ENCODE measurements at places on chromosomes 5 and 9.

- no peak for DNase-seq
Observed at GRCh38 chr5:72557167-72558045, 50.2 kb upstream of the ZNF366 start.

- no peak for DNase-seq
Observed at GRCh38 chr5:71830681-71831539, 111.8 kb downstream of the CARTPT start.

GRCh38 chr5:127311781-127312525, 21.4 kb downstream of the MEGF10 start:
- no peak for DNase-seq

DNA sequence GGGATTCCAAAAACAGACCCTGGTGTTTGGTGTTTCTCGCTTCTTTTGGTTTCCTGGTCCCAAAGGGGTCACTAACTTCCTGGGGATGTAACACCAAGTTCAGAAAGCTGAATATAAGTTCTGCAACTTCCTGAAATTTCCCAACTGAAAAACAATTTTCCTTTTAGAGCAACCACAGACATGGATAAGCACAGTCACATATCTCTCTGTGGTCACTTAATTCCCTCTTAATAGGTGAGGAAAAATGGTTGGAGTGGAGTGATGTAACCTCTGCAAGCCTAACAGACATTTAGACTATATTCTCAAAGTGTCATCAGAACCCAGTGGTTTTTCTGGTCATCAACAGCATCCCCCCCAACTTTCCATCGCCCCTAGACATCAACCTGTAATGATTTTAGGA, 135.3 kb downstream of the PRELID2 start:
- DNase-seq: no peak

DNA sequence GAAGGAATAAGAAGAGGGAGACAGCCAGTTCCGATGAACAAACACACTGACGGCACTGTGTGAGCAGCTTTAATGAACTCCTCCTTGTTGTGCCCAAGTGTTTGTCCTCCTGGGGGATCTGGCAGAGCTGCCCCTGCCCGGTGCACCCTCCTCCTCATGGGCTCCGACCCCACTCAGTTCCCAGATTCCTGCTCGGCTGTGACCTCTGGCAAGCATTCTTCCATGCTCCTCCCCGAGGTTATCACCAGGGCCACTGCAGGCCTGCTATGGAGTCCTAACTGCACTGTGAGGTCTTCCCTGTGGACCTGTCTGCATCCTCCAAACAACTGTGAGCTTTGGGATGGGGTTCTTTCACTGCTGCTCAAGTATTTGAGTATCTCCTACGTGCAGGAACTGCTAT, 142.2 kb downstream of the DCP2 start:
- no peak for DNase-seq

DNA sequence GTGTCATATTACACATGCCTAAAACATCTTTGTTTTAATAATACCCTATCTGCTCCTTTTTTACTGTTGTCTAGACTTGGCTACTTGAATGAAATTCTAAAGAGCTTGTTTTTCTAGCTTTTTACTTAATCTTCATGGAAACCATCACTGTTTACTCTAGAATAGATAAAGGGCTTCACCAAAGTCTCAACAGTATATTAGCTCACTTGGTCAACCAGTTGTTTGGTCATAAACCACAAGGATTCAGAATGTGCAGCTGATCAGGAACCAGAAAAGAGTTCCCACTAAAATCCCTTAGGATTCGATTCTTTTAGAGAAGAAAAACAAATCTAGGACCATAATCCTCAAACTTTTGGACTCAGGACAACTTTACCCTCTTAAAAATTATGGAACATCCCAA, 38.0 kb downstream of the CDO1 start:
- DNase-seq: no peak

DNA sequence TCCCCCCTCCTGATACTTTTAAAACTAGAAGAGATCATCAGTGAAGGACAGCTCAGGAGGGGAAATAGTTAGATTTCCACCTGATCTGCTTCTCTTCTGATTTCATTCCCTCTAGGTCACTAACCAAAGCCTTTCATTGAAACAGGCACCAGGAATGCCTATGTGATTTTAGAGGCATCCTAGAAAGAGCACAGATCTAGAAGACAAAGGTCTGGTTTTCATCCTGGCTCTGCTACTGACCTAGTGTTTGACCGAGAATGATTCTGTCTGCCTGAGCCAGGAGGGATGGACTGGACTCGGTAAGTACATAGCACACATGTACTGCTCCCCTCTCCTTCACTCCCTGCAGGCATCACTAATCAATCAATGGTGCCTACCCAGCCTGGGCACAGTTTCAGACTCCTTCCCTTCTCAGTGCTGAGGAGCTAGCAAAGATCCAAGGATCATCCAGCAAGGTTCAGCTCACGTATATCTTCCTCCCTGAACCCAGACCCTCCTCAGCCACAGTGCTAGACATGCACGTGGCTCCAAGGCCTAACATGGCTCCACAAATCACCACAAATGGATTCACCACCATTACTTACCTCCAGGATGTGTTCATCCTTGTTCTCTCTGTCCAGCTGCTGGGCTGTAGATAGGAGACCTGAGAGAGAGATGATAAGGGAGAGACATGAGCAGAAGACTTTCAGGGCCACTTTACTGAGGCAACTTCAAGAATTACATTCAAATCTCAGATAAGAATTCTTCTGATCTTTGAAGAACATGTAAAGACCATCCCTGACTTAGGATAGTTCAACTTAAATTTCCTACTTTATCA, 35.2 kb downstream of the FAT2 start:
- no peak for DNase-seq

- DNase-seq: no peak
Observed at GRCh38 chr5:91024727-91025126, 358.4 kb downstream of the ARRDC3 start.

GRCh38 chr5:149382517-149383220, 3.6 kb upstream of the IL17B start:
- DNase-seq: no peak

- DNase-seq: no peak
Observed at GRCh38 chr5:159147976-159148375, 48.3 kb upstream of the EBF1 start.

- DNase-seq: no peak
Observed at GRCh38 chr9:5866272-5866671, 24.4 kb upstream of the MLANA start.

DNA sequence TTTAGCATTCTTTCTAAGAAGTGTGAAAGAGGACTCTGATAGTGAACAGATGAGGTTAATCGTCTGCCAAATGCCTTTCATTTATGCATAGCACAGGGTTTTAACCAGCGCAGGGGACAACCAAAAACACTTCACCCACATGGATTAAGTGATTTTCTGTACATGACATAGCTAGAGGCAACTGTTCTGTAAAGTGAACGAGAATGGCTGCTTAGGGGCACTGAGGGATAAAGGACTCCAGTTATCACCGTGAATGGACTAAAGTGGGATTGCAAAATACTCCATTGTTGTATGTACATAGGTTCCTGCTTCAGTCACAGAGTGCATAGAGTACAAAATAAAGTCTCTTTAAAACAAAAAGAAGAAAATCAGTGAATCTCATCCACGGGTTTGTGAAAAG, 456.8 kb downstream of the DMAC1 start:
- no peak for DNase-seq

- DNase-seq: no peak
Observed at GRCh38 chr9:123550012-123550411, 194.0 kb downstream of the CRB2 start.

DNA sequence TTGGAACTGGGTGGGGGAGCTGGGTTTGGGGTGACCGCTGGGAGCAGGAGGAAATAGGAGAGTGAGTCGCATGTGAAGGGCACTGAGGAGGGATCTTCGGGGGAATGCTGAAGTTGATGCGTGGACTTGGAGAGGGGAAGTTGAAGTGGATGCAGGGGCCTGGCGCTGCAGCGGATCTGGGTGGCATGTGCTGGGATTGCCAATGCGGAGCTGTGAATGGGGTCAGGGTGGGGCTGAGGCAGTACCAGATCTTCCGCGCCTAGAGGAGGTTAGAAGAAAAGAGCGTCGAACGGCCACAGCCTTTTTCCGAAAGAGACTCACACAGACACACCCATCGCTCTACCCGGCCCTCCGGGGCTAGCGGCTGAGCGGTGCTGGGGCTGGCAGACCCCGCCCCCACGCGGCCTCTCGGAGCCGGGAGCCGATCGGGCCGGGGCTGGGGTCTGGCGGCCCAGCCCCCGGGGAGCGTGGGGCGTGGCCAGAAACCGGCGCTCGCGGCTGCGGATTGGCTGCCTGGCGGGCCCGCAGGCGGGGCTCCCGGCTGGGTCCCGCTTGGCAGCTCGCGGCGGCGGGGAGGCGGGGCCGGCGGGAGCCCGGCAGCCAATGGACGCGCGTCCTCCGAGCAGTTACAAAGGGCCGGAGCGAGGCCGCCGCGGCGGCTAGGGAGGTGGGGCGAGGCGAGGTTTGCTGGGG, at the start of gene TGFBR1:
TSS of gene TGFBR1 (plus strand) at position 655 of the 693 bp plus-strand sequence. CDS start 93 bp downstream, outside the sequence.
- peak; percentile 90 for DNase-seq

DNA sequence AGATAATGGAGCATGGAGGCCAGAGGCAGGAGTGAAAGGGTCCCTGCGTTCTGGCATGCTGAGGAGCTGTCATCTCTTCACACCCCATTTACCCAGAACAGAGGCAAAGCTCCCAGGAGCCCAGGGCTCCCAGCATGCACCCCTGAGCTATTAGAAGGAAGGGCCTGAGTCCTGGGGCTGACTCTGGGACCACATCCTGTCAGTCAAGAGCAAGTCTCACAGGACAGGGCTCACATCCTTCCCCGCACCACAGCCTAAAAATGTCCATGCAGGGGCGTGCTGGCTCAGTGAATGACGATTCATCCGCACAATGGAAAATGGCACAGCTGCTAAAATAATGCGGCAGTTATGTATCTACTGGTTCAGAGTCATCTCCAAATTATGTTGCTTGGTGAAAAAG, 31.4 kb downstream of the CAMK2A start:
- DNase-seq: no peak

GRCh38 chr5:69368458-69369339, 621 bp downstream of the AK6 start:
- DNase-seq: no peak

- DNase-seq: no peak
Observed at GRCh38 chr9:107008447-107008846, 145.5 kb downstream of the ZNF462 start.

- DNase-seq: peak; percentile 37
Observed at GRCh38 chr9:91207729-91208418, 153.8 kb downstream of the AUH start.

DNA sequence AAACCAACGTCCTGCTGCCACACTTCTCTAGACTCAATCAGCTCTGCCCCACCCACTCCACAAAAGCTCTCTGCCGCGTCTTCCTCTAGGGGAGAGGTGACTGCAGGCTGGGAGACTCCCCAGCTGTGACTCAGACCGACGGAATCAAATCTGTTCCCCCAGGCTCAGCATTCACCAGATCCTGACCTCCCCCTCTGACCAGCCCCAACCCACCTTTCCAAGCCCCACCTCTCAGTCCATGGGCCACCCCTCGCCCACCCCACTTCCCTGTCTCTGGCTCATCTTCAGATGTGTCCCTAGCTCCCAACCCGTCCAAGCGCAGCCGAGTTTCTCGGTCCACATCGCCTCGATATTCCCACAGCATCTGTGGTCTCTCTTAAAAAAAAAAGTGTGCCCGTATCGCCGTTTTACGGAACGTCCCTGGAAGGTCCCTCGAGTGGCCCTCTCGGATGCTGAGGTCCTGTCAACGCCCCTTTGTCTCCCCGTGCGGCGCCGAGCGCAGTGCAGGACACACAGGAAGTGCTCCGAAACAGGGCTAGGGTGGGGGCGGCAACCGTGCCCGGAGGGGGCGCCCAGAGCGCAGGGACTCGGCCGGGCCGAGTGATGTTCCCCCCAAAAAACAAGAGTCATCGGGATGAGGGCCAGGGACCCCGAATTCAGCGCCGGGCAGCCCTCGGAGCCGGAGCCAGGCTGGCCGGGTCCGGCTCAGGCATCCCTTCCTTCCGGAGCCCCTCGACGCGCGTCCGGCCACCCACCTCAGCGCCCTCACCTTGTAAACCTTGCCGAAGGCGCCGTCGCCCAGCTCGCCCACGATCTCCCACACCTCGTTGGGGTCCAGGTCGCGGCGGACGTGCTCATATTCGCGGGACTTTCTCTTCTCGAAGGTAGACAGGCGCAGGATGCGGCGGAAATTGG, 649 bp downstream of the STK10 start:
- DNase-seq: no peak

DNA sequence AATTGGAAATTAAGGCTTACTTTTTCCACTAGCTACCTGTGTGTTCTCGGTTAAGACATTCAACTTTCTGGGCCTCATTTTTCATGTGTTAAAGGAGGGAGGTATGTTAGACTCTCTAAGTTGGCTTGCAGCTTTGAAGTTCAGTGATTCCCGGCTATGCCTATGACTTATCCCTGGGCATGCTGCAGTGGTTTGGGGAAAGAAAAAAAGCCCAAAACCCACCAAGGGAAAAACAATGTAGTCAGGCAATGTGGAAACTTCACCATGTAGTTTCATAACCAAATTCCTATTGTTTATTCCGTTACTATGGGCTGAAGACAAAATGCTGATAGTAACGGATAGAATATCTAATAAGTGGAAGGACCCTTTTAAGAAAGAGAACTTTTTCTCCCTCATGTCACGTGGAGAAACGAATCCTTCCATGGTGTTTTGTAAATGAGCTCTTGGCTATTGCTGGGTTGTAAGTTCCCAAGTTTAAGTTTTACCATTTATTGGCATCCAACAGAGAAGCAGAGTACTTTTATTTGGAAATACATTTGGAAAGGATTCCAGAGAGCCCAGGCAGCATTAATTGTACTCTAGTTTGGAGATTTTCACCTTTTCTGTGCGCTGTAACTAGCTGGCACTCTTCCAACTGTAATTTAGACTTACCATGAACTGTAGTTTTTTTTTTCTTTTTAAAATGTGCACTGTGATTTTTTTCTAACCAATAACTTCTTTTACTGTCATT, 84.9 kb upstream of the MPDZ start:
- DNase-seq: no peak

- DNase-seq: no peak
Observed at GRCh38 chr5:116652196-116652729, 77.6 kb upstream of the SEMA6A start.

- no peak for DNase-seq
Observed at GRCh38 chr9:116495725-116496124, 191.4 kb upstream of the TRIM32 start.
